Astrocyte (in vitro differentiated cells and primary cell): ENCODE measurements at places on chromosomes 11 and 22. TPM values are rescaled to one million over a fixed set of nuclear protein-coding genes. Genes with fewer than 3 reads are reported as not detected.

DNA sequence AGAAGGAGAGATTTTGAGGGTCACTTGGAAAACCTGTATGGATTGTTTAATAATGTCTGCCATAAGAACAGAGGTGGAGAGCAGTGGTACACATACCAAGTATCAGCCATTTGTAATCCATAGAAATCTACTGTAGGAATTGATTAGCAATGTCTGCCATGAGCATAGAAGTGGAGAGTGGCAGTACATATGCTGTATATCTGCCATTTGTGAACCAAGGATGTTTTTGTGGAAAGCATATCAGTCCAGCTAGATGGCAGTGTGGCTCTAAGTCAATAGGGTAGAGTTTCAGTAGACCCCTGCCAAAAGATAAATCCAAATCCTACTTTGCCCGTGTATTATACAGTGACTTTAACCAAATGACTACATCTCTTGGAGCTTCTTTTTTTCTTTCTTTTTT is 82.9 kb upstream of the SEZ6L start:
- no peak for DNase-seq

- no peak for DNase-seq
Measured at GRCh38 chr11:27995083-27995482, 112.9 kb downstream of the KIF18A start.

- DNase-seq: no peak
Measured at GRCh38 chr11:78898266-78898775, 323.7 kb upstream of the NARS2 start.

DNA sequence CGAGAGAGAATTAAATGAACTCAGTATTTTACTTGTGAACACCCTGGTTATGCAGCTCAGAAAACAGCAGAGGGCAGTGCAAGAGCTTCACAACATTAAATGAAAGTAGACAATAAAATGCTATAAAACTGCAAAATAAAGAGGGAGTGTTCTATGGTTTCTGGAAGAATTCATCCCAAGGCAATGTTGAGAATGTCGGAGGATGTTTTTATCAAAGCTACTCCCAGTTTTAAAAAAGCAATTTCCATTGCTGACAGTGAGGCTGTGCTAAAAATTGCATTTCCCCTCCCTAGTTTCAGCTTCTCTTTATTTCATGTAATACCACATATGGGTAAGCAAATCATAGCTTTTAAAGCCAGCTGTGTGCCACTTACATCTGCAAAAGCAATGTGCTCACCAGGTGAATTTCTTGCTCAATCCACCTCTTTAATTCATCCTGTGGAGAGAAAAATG is 296.8 kb downstream of the RAB38 start:
- DNase-seq: peak; percentile 27

- DNase-seq: no peak
Measured at GRCh38 chr11:91926965-91927364, 297.7 kb upstream of the FAT3 start.

DNA sequence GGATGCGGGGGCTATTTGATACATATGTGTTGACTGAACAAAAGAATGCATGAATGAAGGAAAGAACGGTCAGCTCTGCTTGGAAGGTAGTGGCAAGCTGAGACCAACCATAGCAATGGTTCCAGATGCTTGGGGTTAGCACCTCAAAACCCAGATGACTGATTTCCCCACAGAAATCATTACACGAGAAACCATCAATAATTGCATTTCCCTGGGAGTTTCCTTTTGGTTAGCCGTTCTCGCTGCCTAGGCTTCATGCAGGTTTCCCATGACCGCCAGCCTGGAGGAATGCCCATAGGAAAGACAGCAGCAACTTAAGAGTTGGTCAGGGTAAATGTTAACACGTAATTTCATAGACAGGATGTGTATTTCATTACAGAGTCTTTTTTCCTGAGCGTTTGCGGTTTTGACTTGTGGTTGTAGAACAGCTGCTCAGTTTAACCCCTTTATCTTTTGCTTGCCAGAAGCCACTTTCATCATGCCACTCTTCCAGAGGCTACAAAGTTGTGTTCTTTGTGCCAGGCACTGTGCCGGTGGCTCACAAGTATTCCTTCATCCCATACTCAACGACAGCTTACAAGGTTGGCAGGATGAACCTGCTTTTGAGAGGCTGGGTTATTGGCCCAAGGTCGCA is 2.8 kb downstream of the IL17RA start:
- DNase-seq: peak; percentile 74

DNA sequence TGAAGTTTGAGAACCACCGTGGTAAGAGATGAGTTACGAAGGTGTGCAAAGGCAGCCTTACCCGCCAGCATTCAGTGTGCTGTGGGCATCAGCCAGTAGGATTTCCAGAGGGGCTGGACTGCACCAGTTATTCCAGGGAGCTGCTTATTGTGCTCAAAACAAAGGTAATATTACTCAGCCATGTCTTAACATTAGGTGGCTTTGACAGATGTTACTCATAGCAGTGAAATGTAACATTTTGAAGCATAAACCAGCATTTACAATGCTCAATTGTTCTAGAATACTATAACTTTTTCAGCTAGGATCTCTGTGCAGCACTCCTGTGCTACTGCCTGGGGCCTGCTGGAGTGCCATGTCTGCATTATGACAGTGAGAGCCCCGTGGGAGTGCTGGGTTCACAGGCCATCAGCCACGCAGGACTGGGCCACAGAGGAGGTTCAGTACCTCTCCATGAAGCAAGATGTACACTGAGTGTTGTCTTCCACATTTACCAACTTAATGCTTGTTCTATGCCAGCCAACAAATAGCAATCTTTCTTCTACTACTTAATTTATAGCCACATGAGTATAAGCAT is 238.1 kb downstream of the CADM1 start:
- DNase-seq: no peak

DNA sequence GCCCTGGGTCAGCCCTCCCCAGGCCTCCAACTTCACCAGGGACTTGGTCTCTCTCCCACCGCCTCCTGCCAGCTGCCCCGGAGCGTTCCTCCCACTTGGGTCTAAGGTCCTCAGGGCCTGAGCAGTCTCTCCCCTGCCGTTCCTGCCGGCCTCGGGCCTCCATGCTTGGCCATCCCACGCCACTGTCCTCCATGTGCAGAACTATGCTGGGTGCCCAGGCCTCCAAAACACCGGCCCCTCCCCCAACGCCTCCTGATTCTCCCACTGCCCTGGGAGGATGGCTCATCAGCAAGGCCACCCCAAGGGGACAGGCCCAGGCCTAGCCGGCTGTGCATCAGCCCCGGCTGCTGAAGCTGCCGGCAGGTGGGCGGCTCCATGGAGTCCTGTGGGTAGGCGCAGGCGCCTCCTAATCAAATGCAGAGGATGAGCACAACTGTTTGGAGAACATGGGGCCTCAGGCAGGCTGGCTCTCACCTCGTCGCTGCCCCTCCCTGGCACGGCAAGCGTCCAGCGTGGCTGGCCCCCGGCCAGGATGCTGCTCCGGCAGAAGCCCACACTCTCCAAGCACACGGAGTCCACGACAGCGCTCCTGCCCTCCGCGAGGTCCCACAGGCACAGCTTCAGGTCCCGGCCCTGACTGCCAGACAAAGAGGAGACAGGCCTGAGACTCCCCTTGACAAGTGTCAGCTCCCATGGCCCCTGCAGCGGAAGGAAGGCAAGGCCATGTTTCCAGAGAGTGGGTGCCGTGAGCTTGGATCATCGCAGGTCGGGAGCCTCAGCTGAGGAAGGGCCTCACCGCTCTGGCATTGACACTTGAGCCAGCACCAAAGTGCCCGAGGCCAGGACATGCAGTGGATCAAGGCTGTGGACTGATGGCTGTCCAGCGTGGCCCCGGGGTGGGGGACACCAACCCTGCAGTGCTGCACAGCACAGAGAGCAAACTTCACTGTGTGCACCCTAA is 42.6 kb downstream of the GNB1L start:
- no peak for DNase-seq

Gene C11orf98
- total RNA-seq: 60.0 and 69.8 TPM in 2 replicates

Gene SPI1
- not detected in 2 replicates for total RNA-seq

Gene EIF3M
- total RNA-seq: 287 and 294 TPM in 2 replicates

DNA sequence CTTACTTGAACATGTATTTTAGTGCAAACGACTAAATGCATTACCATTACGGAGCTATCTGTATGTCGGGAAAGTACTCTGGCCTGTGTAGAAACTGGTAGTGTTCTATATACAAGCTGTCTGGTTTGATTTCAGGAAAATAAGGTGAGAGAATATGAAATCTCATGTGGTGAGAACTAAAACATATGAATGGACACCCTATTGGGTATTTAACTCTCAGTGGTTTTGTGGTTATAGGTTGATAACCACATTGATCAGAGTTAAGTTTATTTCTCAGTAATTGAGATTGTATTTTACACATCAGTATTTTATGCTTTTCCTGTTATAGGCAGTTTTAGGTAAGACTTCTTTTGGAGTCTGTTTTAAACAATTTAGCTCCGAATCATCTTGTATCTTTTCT is 10.4 kb downstream of the ANO5 start:
- no peak for DNase-seq

Gene OR8D1
- total RNA-seq: not detected in 2 replicates

- DNase-seq: peak; percentile 63
Measured at GRCh38 chr11:72814286-72815109, at the start of gene ATG16L2. Gene ATG16L2 (plus strand): TSS chr11:72814411. CDS start chr11:72814446, 35 bp downstream.

DNA sequence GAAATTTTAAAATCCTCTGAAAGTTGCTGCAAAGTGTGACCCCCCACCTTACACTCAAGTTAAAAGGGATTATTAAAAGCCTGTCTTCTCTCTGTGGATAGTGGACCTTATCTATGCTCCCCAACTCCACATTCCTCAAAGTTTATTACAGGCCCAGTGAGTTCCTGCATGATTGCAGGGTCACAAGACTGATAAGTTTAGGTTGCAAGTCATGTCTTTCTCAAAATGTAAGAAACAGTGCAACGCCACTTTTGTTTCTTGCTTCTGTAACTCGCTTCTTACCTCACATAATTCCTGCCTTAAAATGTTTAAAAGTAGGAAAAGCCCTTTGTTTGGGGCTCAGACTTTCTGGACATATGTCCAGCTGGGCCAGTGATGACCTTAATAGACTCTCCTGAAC is 38.4 kb upstream of the GLYAT start:
- DNase-seq: no peak

- DNase-seq: no peak
Measured at GRCh38 chr11:63239254-63239653, 4.1 kb downstream of the SLC22A25 start.

Gene IL18
- total RNA-seq: 2.1 and 5.3 TPM in 2 replicates

Gene HSPB2
- total RNA-seq: not detected in 2 replicates

DNA sequence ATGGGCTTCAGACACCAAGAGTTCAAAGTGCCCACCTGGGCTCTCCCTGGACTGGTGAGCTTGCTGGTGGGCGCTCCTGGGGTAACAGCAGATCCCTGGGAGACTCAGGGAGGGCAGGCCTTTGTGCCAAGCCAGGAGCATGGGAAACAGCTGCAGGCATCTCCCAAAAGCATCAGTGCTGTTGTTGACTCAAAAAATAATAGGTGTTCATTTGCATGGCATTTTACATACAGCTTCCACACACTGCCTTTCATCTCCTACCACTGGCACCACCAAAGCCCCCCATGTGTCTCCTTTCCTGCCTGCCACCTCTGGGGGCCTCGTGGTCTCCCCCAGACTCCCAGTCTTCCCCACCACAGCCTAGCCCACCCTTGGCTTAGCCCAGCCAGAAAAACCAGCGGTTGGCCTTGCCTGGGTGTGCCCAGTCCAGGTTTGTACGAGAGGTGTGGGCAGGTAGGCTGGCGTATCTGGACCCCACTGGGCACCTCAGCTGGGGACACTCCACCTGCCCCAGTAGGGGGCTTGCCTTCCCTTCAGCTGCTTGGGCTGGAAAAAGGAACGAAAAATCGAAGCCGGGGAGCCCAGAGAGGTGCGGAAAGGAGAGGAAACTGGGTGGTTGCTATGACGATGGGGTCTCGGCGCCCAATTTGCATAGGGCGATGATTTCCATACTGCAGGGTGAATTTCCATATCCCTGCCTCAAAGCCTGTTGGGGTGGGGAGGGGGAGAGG is 15.0 kb downstream of the POU2F3 start:
- no peak for DNase-seq

- peak; percentile 27 for DNase-seq
Measured at GRCh38 chr22:37032535-37033460, 13.3 kb downstream of the MPST start.

Gene DNHD1
- total RNA-seq: 8.2 and 8.3 TPM in 2 replicates

Gene LRRC75B
- total RNA-seq: 5.1 and 6.2 TPM in 2 replicates

GRCh38 chr22:23626286-23626975 is 5.7 kb downstream of the DRICH1 start:
- no peak for DNase-seq

- no peak for DNase-seq
Measured at GRCh38 chr11:64313491-64314145, 3.7 kb downstream of the TRMT112 start.

- peak; percentile 98 for DNase-seq
Measured at GRCh38 chr22:31055635-31056159, 25.4 kb upstream of the SMTN start.

GRCh38 chr11:68684385-68685356 is at the start of gene GAL:
Gene GAL (plus strand): TSS chr11:68684544. CDS start chr11:68684924, 380 bp downstream.
- no peak for DNase-seq

DNA sequence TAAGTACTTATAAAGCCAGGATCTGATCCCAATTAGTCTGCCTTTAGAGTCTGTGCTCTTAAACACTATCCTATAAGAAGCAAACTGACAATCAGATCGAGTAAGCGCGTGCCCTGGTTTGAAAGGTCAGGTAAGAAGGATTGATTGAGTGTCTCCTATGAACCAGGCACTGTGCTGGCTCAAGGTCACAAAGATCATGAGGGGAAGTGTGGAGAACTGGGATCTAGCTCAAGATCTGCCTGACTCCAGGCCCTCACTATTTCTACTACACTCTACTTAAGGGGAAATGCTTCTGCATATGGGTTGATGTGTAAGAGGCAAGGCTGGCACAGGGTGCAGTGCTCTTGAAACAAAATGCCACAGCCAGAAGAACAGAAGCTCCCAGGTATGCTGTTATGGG is 77.0 kb downstream of the ME3 start:
- no peak for DNase-seq

DNA sequence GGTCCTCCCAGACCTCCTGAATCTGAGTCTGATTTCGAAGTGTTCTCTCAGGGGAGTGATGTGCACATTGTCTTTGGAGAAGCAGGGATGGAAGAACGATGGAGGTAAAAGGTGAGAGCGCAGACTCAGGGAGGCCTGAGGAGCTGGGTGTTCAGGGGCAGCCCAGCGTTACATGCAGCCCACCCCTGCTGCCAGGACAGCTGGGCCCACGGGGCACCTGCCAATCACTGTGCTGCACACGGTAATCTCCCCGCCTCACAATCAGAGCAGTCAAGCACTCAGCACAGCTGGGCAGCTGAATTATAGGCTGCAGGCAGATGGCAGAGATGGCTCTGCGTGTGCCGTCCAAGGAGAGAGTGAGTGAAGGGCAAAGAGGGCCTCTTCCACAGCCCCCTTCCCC is 17.9 kb upstream of the HTR3A start:
- DNase-seq: no peak

DNA sequence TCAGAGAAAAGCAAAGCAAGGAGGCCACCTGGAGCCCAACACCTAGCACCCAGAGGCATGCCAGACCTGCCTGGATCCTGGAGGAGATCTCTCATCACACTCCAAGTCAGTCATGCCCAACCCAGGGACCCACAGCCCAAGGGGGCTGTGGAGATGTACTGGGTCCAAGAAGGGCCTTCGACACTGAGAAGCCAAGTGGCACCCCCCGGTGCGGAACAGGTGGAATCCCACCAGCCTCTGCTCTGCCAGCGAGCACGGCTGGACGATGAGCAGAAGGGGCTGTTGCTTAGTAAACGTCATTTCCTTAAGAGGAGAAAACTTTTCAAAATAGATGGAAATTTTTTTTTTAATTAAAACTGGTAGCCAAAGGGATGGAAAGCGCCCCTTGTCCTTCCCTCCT is 171.9 kb upstream of the GRK3 start:
- DNase-seq: no peak
